ENCODE measurements at places on chromosomes 11 and 22. TPM values are rescaled to one million over a fixed set of nuclear protein-coding genes. Genes with fewer than 3 reads are reported as not detected.

The IL17REL gene
- not detected for total RNA-seq

The CD3E gene
- total RNA-seq: not detected

The INPPL1 gene
- total RNA-seq: 111 TPM

The PGA5 gene
- total RNA-seq: not detected

The OR8G1 gene
- not detected for total RNA-seq

The AQP11 gene
- total RNA-seq: 0.18 TPM

The MPEG1 gene
- total RNA-seq: not detected

The C11orf65 gene
- total RNA-seq: not detected

The CHRDL2 gene
- not detected for total RNA-seq

The SYT9 gene
- 0.10 TPM for total RNA-seq

The DDTL gene
- not detected for total RNA-seq

The OR51B4 gene
- total RNA-seq: not detected

The XNDC1N gene
- total RNA-seq: 8.3 TPM

The UBE2L6 gene
- total RNA-seq: 74.1 TPM

The KRTAP5-10 gene
- total RNA-seq: not detected

The APOBEC3H gene
- not detected for total RNA-seq

The OR5A1 gene
- total RNA-seq: not detected

The CYB5R3 gene
- 170 TPM for total RNA-seq

The FUT4 gene
- total RNA-seq: 6.7 TPM

The OR10A4 gene
- total RNA-seq: not detected

The LARGE2 gene
- total RNA-seq: not detected

The HINFP gene
- 13.0 TPM for total RNA-seq

The MAP6 gene
- total RNA-seq: 1.5 TPM

The APOL1 gene
- total RNA-seq: 77.0 TPM

The GLB1L3 gene
- total RNA-seq: not detected

The ACTN3 gene
- not detected for total RNA-seq

The INSC gene
- 0.18 TPM for total RNA-seq

The OR5B21 gene
- not detected for total RNA-seq

The CARD16 gene
- 54.7 TPM for total RNA-seq

The BBOX1 gene
- not detected for total RNA-seq

The CFL1 gene
- total RNA-seq: 2,212 TPM

The KCNK4 gene
- total RNA-seq: not detected

The KDM2A gene
- total RNA-seq: 55.2 TPM

The KRTAP5-6 gene
- total RNA-seq: not detected

The MYRF gene
- total RNA-seq: 10.7 TPM

The SULT4A1 gene
- 1.5 TPM for total RNA-seq

The PAX6 gene
- total RNA-seq: not detected

The RFPL1 gene
- not detected for total RNA-seq

The APOA1 gene
- total RNA-seq: not detected

The NLRP14 gene
- total RNA-seq: not detected

The GRAMD4 gene
- 24.1 TPM for total RNA-seq

The PDE2A gene
- total RNA-seq: 78.4 TPM

The GRK3 gene
- 0.53 TPM for total RNA-seq

The SCGB1D2 gene
- not detected for total RNA-seq

The FGF3 gene
- total RNA-seq: not detected

The RIBC2 gene
- not detected for total RNA-seq

The KMT5B gene
- total RNA-seq: 16.9 TPM

The C22orf23 gene
- total RNA-seq: 0.41 TPM

The HSPB2 gene
- not detected for total RNA-seq

The ALG9 gene
- 22.7 TPM for total RNA-seq

The NPAS4 gene
- total RNA-seq: not detected

The IL17RA gene
- total RNA-seq: 27.9 TPM

The CCDC89 gene
- total RNA-seq: 0.63 TPM

Data from glomerular endothelial cell (primary cell).